ENCODE measurements at places on chromosomes 4 and X. TPM values are rescaled to one million over a fixed set of nuclear protein-coding genes. Genes with fewer than 3 reads are reported as not detected.

The GAGE12H gene
- not detected for total RNA-seq

The FGF2 gene
- total RNA-seq: 5.2 TPM

The H2BW2 gene
- total RNA-seq: not detected

The GPR50 gene
- total RNA-seq: not detected

The SSX4B gene
- total RNA-seq: not detected

The PLAC8 gene
- 1.1 TPM for total RNA-seq

The EVC gene
- 6.3 TPM for total RNA-seq

The AREG gene
- total RNA-seq: 3.4 TPM

All from left ventricle myocardium superior (tissue), 1 donor.